GM04503 (cell line): ENCODE measurements at places on chromosomes 3 and 15.
A peak's percentile ranks its signal among the peaks of the same experiment; 100 is the strongest.

GRCh38 chr15:39092761-39093160 is 488.1 kb upstream of the THBS1 start:
- no peak for DNase-seq

GRCh38 chr3:80351201-80351600 is 583.4 kb upstream of the ROBO1 start:
- DNase-seq = no peak

GRCh38 chr15:26628879-26629529 is 143.9 kb downstream of the GABRB3 start:
- peak; percentile 21 for DNase-seq

DNA sequence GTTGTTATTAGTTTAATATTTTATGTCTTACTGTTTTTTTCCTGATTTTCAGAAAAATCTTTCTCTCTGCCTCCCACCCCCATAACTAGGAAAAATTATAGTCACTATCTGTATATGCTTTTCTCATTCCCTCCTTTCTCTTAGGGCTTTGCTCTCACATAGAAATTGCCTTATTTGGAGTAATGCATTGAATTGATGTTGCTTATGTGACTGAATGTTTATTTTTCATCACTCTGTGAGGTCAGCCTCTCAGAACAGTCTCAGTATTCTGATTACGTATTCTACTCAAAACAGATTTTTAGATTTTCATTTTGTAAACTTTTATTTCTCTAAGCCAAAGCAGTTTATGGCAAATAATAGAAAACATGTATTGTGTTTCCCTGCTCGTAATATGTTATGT is 121.0 kb downstream of the SLMAP start:
- DNase-seq = no peak

GRCh38 chr3:21484057-21484827 is 266.8 kb downstream of the ZNF385D start:
- no peak for DNase-seq
